ENCODE measurements at places on chromosomes 7 and 10.
A peak's percentile ranks its signal among the peaks of the same experiment; 100 is the strongest.

- DNase-seq = peak; percentile 39
Observed at GRCh38 chr10:63866075-63866746, 345.0 kb downstream of the REEP3 start.

DNA sequence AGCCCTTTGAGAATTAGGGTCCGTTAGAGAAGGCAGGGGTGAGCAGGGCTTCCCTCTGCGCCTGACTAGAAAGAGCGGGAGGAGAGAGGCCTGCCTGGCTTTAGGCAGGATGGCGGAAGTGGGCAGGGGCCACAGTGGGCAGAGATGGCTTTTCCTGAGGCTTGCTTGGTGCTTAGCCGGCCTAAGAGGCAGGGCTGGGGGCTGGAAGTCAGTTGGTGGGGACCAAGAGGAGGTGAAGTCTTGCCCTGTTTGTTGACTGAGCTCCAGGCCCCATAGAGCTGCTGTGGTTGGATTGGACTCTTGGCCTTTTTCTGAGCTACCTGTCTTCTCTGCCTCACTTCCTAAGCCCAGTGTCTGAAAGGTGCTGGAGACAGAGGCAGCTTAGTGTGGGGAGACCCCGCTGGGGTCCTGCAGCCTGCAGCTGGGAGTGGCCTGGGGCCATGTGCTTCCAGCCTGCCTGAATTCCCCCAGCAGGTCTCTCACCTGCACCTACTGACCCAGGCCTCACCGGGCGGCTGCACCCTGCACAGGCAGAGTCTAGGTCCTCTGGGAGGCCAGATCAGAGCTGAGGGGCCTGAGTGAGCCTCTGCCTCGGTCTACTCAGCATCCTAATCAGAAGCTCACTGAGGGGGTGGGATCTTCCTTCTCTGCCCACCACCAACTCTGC is 4.8 kb downstream of the FAM241B start:
- no peak for DNase-seq

DNA sequence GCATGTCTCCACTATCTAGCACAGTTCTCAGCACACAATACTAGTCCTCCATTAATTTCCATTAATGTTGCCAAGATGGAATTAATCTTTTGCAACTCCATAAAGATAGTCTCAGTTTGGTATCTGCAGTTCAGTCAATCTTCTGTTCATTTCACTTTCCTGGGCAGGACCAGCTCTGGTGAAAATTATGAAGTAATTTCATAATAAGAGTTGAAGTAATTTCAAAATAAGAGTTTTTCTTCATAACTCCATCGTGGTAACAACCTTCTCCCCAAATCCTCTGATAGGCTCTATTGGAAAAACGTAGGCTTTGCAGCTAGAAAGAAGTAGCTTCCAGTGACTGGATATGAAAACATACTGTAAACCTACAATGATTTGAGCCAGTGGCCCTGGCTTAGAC is 618.2 kb downstream of the TYW1 start:
- no peak for DNase-seq

DNA sequence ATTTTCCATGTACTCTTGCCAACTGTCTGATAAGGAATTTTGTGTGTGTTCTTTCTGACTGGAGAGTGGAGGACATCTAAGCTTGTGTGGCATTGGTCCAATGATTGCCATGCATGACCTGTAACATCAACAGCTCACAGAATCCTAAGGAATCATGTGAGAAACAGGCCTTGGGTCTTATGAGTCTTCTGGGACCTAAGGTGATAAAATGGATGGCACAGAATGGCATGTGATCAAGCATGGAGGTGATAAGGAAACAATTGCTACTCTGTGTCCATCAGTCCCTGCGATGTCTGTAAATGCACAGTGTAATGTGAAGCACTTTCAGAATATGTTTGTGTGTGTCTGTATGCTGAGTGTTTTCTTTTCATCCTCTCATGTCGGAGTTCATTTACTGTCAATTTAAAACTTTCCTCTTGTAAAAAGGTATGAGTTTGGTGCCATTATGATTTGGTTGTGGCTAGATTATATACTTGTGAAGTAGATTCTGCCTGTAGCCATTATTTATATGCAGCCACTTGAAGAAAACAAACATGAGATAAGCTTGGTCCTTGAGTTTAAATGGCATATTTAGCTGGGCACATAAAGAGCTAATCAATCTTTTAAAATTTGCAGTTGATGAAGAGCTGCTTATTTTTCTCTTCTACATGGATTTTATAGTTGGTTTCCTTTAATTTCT is 127.5 kb downstream of the VPS50 start:
- no peak for DNase-seq

DNA sequence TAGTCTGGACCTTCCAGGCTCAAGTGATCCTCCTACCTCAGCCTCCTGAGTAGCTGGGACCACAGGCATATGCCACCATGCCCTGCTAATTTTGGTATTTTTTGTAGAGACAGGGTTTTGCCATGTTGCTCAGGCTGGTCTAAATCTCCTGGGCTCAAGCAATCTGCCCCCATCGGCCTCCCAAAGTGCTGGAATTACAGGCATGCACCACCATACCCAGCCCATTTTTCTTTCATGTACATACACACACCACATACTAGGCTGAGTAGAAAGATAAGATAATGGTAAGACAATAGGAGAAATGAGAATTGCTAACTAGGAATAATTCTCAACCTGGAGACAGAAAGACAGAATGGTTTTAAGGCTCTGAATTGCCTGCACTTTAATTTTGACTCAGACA is 83.8 kb downstream of the CPEB3 start:
- no peak for DNase-seq

- no peak for DNase-seq
Observed at GRCh38 chr7:13641714-13642113, 347.8 kb downstream of the ETV1 start.

GRCh38 chr10:114304017-114304570 is 65.0 kb downstream of the VWA2 start:
- DNase-seq = peak; percentile 48

DNA sequence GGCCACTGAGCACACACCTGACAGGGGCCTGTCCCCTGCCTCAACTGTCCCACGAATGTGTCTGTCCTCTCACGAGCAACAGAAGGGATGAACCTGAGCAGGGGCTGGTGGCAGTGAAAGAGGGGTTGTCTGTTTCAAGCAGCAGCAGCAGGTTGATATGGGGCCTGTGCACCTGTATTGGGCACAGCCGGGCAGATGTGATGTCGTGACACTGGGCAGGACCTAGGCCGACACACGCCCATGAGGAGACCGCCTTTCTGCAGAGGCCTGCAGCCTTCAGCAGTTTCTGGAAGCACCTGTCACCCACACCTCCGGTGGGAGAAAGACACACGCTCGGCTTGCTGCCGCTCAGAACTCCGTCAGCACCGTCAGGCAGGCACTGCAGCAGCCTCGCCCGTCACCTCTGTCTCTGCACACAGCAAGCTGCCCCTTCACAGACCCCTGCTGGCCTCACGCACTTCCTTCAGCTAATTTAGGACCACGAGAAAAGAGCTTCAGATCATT is 48.5 kb downstream of the AMZ1 start:
- no peak for DNase-seq

- DNase-seq = no peak
Observed at GRCh38 chr7:117825132-117825531, 48.1 kb downstream of the CTTNBP2 start.

DNA sequence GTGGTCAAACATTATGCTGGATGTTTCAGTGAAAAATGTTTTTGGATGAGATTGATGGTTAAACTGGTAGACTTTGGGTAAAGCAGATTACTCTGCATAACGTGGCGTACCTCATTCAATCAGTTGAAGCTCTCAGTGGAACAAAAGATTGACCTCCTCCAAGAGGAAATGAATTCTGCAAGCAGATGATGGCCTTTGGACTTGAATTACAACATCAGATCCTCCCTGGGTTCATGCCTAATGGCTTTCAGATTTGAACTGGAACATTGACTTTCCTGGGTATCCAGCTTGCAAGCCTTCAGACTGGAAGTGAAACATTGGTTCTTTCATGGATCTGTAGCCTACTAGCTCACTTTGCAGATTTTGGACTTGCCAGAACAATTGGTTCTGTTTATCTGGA is 169.3 kb upstream of the MALRD1 start:
- no peak for DNase-seq

DNA sequence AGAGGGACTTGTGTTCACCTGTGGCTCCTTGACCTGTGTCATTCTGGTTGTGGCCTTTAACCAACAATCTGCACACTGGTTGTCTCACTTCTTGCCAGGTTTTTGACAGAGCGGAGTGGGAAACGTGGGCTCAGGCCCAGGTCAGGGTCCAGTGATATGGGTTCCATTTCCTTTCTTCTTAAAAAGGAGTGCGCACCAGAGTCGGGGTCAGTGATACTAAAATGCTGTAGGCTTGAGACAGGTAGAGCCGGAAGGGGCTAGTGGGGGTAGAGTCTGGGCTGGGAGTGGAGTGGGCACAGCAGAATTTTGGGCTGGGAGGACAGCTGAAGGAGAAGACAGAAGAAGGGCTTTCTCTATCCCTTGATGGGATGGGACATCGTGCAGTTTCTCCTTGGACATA is 61.2 kb downstream of the SH2D4B start:
- DNase-seq = no peak

- peak; percentile 41 for DNase-seq
Observed at GRCh38 chr10:13739183-13739582, 152.4 kb downstream of the PRPF18 start.

DNA sequence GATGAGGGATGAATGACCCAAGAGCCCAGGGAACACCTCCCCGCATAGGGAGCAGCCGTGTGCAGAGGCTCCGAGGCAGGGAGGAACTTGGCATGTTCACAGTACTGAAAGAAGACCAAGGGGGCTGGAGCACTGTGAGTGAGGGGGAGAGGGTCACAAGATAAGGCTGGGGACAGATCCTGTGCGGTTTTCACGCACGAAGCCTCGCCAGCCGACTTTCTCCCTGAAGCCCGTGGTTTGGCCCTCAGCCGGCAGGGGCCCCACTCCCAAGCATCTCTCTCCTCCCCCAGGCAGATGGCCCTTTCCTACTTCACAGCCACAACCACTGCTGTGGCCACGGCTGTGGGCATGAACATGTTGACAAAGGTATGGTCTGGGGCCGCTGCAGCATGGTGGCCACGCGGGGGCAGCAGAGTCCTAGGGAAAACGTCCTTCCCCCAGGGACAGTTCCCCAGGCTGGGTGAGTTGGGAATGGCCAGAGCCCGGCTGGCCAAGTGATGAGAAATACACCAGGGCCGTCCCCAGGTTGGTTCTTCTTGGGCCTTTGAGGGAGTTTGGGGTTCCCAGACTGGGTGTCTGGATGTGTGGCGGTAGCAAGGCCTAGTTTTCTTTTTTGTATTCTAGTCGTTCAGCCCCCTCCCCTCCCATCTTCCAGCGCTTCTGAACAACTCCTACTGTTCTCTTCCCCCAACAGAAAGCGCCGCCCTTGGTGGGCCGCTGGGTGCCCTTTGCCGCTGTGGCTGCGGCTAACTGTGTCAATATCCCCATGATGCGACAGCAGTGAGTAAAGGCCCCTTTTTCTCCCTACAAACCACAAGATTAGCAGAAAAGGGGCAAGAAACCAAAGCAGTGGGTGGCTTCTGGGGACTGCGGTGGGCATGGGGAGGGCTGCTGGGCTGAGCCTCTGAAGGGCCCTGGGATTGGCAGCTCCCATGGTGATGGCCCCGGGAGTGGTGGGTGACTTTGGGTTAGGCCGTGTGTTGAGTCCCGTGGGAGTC is 14.4 kb upstream of the WBP1L start:
- peak; percentile 79 for DNase-seq

DNA sequence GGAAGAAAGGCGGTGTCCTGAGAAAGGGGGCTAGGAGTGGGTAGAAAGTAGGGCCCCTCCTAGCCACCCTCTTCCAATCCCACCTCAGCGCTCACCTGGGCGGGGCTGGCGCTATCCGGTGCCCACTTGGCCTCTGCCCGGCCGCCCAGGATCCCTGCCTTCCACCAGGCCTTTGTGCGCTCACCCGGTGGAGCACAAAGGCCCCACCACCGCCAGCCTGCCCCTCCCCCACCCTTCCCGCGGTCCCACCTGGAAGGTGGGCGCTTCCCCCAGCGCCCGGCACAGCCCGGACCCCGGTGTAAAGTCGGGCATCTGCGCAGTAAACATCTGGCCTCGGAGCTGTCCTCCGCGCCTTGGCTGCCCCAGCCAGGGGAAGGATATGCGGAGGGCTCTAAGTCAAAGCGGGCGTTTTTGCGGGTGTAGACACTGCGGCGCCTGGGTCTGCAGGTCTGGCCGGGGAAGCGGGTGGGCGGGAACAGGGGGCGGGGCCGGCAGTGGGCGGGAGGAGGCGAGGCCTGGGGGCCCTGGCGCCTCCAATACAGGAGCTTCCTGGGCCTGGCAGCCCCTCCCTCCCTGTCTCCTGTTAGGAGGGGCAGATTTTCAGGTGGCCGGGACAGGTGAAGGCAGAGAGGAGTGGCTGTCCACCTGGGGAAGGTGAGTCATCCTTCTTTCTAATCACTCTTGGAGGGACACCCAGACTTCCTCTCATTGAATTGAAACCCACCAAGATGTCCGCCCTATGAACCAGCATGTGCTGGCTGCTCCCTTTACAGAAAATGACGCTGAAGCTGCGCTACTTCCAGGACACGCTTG is 49.3 kb downstream of the PNLIPRP2 start:
- no peak for DNase-seq

DNA sequence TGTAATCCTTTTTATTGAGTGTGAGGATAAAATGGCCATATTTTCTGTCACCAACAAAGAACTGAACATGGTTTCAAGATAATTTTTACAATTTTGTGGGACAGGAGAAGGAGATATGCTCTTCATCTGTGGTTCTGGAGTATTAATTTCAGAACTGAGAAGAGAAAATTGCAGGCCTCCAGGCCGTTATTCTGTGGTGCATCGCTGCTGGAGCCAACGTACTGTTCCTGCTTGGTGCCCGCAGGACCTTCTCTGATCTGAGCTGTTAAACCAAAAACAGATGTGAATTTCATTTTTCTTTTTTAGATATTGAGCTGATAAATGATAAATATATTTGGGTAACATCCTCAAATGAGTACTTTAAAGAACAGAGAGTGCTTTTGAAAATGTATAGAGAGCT is 63.9 kb downstream of the IKZF1 start:
- no peak for DNase-seq

DNA sequence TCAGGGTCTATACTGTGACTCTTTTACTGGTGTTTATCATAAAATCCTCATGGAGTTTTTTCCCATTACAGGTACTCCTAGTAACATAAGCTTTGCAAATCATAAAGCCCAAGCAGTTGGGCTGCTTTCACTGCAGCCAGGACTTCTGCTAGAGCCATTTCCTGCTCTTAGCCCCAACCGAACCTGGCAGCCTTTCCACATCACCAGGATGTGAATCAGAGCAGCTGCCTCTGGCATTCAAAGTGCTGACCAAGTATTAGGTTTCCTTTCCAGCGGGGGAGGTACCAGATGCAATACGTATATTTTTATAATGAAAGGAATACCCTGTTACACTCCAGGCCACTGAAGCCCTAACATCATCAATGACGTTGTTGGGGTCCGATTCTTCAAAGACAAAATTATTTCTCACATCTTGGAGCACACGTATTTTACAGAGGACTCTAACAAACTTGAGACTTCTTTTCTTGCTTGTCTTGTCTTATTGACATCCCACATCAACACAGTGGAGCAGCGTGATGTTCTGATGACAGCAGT is 3.6 kb upstream of the HTR5A start:
- DNase-seq = peak; percentile 70

GRCh38 chr7:74371381-74372341 is 82.0 kb upstream of the GTF2IRD1 start:
- DNase-seq = no peak
